Epithelial cell of esophagus (primary cell): ENCODE measurements at places on chromosomes 6 and 20.

DNA sequence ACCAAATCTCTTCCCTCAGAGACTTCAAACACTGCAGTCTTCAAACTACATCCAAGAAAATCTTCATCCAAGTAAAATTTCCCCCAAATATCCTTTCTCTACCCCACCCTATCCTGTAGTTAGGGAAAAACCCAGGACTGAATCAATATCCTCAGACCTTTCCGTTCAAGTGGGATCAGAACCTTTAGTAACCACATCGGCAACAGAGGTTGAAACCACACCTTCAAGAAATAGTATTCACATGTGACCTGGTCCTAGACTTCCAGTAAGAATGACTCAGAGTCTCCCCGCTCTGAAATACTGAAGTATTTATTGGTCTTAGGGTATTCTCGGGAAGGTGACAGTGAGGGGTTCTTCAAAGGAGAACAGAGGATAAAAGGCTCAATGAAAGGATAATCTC is 8.7 kb downstream of the HLA-DPA1 start:
- DNase-seq, result no peak

DNA sequence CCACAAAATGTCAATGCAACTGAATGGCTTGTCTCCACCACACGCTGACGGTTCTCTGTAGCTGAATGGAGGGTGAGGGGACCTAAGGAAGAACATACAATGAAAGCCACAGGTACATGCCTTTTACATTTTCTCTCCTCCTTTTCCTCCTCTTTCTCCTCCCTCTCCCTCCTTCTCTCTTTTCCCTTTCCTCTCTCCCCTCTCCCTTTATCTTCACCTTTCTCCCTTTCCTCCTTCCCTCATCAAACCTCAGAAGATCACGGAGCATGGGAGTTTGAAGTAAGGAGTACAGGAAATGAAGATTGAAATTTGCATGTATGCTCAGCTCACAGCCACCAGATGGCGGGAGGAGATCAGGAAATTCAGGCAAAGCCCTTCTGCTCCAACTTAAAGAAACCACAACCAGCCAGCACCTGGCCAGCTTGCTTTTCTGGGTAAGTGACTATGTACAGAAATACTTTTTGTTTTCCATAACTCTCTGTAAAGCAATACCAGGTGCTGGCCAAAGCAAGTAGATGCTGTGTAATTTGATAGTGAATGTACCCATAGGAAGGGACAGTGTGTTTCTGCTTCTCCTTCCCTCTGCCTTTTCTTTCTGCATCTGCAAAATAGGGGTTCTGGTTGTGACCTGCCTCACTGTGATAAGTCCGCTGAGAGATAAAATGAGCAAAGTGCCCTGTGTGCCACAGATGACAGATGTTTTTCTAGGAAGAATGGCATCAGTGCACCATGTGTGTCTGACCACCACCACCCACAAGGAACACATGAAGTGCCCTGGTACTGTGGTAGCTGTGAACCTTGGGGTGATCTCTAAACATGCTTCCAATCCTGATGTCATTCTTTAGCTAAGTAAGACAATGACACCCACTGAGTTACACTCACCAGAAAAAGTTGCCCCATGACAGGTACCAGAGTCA is 18.6 kb upstream of the FOXO3 start:
- peak; percentile 85 for DNase-seq

DNA sequence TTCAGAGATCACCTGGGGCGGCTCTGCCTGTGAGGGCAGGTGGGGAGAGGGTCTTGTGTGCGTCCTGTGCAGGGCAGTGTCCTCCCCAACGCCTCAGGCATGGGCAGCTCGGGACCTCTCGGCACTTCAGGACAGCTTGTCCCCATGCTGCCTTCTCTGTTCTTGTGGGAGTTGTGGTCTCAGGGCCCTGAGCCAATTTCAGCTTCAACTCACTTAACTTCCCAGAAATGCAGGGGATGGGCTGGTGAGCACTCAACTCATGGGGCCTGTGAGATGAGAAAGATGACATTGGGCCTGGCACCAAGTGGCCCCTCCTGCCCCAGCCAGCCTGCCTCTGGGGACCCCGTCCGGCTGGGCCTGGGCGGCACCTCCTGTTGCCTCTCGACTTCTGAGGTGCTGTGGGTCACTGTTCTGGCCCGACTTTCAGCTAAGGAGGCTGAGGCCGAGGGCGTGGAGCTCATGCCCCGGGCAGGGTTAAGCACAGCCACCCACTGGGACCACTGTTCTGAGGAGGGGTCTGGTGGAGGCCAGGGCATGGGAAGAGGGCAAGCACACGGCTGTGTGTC is 6.7 kb downstream of the RGS19 start:
- no peak for DNase-seq

GRCh38 chr20:8858181-8858787 is 210.6 kb upstream of the PLCB4 start:
- DNase-seq, result no peak

- DNase-seq, result no peak
These were observed 17.3 kb upstream of the CCDC167 start for GRCh38 chr6:37516920-37517405.

DNA sequence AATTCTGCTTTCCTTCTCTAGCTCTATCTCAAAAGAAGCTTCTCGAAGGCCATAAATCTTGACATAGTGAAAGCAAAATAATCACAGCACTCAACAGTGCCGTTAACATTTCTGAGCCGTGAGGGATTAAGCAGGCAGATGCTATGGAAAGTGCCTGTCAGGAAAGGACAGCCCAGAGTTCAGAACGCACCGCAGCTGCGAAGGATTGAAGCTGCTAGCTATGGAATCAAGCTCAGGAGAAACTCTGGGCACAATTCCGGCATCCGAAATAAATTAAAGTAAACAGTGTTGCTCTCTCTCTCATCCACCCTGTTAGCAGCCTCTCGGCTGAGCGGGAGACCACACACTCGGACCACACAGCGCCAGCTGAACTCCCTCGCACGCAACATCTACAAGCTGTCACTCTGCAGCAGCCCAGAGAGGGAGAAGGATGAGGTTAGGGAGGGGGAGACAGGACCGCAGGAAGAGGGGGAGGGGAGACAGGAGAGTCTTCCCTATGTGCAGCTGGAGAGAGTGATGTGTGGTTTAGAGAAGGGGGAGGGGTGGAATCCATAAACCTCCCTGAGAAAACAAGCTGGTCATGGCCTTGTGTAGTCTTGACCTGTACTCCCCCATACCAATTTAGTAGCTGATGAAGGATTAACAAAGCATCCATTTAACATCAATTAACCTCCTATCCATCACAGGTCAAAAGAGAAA is 9.0 kb downstream of the EXOC2 start:
- DNase-seq, result no peak

GRCh38 chr6:37695273-37695672 is 2.4 kb downstream of the MDGA1 start:
- no peak for DNase-seq
